Activated CD8-positive, alpha-beta memory T cell treated with anti-CD3 and anti-CD28 coated beads, Interleukin-2, amount 50 U/mL, for 48 hours (primary cell): ENCODE measurements at places on chromosomes 16 and 17.
A peak's percentile ranks its signal among the peaks of the same experiment; 100 is the strongest.

DNA sequence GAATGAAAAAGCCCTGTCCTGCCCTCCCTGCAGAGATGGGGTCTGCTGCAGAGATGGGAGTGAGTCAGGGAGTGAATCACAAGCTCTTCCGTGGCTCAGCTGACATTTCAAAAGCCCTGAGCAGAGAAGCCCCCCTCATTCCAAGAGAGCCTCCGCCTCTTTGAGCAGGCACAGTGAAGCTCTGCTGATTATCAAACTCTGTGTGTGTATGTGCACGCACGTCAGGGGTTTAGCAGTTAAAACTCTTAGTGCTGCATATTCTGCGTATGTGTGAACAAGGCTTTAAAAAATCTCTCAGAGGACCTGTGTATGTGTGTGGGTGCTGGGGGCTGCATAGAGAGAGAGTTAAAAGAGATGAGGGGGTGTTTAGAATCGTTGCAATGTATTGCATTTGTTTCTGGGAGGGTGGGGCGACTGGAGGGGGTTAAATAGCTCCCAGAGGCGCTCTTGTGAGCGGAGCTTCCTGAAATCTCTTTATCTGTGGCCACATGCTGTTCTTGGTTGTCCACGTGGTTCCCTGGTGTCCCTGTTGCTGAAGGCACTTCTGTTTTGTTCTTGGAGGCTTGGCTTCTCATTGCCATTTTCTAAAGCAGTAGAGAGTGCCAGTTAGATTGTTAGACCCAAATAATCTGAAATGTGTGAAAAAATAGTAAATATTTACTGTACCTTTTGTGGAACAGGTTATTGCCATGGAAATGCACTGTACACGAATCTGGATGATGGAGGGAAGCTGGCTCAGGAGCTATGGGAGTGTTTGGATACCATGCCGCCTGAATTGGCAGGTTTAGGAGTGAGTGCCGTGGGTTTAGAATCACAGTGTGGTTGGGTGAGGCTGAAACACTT, 116.6 kb downstream of the PRKCB start:
- DNase-seq, result peak; percentile 66

- DNase-seq, result no peak
Measured at GRCh38 chr17:11459861-11460331, 138.4 kb upstream of the DNAH9 start.

DNA sequence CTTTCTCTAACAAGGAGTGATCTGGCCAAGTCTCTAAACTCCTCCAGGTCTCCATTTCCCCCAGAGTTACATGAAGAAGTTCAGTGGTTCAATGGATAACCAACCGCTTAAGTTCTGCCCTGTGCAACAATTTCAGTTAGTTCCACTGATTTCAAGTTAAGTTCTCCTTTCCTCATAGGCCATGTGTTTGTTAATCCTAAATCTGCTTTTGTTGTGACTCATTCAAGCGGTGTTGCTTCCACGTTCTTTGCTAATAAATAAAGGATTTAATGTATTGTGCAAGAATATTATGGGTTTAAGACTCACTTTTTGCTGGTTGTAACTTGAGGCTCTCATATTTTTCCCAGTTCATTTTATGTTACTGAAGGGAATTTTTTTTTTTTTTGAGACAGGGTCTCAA, 36.3 kb downstream of the GNA13 start:
- DNase-seq, result no peak

DNA sequence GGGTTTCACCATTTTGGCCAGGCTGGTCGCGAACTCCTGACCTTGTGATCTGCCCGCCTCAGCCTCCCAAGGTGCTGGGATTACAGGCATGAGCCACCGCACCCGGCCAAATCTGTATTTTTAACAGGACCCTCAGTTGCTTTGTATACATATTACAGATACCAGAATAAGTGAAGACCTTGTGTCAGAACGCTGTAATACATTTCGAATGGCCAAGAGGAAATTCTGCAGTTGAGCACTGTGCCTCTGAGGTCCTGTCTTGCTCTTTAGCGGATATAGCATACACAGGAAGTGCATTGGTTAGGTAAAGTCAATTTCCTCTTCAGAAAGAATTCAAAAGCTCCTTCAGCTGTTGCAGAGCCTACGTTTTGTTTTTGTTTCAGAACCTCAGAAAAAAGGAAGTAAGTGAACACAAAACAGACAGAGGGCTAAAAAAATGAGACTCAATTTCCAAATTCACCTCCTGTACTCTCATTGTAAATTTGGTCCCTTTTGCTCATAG, 15.7 kb downstream of the CRLF3 start:
- DNase-seq, result no peak
